ENCODE measurements at places on chromosomes 16 and 17.
A peak's percentile ranks its signal among the peaks of the same experiment; 100 is the strongest.

GRCh38 chr16:83214671-83215070 lies 587.9 kb downstream of the CDH13 start:
- no peak for DNase-seq

DNA sequence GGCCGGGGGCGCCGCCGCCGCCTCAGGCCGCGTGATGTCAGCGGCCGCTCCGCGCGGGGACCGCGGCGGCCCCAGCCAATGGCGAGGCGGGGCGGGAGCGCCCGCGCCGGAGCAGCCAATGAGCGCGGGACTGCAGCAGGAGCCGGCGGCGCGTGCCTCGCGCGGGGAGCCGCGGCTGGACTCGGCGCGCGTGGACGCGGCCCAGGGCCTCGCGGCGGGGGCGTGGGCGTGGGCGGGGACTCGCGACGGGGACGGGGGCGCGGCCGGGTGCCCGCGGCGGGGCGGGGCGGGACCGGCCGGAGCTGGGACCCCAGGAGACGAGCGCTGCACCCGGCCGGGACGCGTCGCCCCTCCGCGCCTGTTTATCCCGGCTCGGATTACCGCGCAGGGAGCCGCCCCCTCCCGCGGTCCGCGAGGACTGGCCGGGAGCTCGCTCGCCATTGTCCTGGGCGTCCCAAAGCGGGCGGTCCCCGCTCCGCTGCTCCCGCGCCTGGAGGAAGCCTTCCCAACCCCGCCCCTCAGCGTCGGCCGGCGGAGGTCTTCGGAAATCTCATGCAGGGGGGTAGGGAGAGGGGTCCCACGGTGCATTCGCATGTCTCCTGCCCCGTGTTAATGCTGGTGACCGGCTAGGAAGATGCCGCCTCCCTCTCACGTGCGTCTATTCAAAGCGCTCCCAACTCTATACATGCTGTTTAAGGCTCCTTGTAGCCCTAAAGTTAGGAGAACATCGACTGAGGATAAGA lies at the start of gene RNF157:
Gene RNF157, minus strand, starts transcription at position 33 of the 743 bp plus-strand sequence. CDS start 253 bp downstream, outside the sequence.
- peak; percentile 59 for DNase-seq

DNA sequence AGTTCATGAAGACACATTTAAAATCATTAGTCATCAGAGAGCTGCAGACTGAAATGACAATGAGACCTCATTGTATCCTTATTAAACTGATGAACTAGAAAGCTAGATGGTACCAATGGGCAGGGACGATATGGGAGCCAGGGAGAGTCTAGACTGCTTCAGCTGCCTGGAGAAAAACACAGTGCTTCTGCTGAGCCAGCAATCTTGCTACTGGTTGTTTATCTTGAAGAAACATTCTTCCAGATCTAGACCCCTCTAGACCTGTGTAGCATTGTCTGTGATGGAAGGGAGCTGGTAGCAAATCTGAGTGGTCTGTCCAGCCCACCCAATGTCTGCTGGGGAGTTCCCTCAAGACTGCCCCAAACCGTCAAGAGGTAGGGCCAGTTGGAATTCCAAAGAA lies 2.0 kb upstream of the DRC7 start:
- DNase-seq, result no peak

DNA sequence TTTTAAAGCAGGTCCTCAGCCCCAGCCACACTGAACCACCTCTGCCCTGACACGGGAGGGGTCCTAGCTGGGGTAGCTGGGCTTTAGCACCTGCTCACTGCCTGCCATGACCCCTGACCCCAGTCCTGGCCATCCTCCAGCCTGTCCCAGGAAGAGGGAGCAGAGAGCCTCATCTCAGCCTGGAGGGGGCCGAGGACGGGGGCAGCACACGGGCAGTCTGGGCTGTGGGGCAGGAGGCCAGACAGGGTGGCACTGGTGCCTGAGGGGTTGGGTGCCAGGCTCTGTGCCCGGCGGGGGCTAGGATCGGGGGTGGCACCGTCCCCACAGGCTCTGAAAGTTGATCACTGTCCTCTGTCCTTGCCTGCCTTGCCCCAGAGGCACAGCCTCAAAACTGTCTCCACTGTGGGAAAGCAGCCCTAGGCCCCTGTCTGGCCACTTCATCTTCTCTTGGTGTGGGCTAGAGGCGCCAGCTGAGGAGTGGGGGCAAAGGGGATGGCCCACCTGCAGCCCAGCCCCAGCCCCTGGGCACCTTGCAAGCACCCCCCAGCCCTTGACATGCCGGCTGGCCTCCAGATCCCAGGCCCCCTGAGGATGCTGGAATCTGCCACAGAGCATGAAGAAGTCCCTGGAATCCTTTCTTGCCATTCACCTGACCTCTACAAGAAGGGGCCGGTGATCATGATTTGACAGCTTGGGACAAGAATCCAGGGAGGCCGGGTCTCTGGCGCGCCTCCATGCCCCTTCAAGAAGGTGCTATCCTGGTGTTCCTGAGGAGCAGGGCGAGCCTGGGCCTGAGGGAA lies 15.7 kb downstream of the ENDOV start:
- no peak for DNase-seq

DNA sequence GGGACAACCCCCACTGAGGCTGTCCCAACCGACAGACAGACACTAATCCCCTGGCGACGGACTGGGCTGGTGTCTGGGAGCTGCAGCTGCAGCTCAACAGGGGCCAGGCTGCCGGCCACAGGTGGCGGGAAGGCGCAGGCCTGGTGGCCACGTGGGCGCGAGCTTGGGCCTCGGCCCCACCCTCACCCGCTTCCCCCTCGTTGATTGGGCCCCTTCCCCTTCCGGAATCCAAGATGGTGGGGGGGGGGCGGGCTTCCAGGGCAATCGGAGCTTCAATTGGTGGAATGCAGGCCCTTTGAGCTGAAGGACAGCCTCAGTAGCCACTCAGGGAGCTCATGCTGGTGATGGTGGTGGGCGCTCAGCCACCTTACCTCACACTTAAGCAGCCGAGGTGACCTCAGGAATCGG lies 8.7 kb upstream of the TBX4 start:
- DNase-seq, result no peak

DNA sequence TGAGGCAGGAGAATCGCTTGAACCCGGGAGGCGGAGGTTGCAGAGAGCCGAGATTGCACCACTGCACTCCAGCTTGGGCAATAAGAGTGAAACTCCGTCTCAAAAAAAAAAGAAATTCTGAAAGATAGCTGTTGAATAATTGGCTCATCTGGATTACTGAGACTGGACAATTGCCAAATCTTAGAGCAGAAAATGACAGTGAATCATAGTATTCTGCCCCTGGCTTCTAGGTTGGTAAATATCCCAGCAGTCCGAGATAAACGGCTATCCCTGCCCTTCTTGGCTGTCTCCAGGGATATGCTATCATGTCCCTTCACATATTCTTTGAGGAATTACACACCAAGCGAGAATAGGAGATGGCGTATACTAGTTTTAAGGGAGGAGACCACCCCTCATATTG lies 35.5 kb upstream of the METTL16 start:
- DNase-seq, result no peak

GRCh38 chr17:47850692-47851573 lies at the start of gene SP6:
SP6 (minus strand) TSS chr17:47851163; CDS start chr17:47848429, 2,734 bp downstream.
- DNase-seq, result peak; percentile 96

DNA sequence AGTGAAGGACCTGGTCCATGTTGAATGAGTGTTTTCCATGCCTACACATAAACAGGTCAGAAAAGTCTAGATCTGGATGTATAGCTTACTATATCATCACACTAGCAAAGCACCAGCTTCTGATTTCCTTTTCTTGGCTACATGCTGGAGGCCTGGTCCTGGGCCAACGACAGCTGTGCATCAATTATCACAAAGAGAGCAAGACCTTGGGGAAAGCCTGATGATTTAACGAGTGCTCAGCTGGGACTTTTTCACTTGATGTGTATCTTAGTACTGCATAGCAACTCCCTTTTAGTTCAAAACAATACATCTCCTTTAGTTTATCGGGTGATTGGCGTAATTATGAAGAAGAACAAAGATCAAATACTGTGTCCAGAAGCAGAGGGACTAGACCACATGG lies 358.2 kb downstream of the KIF2B start:
- no peak for DNase-seq

- no peak for DNase-seq
Measured at GRCh38 chr17:80892900-80893603, 98.6 kb upstream of the CHMP6 start.

GRCh38 chr16:7992616-7993015 lies 597.7 kb downstream of the TMEM114 start:
- no peak for DNase-seq

DNA sequence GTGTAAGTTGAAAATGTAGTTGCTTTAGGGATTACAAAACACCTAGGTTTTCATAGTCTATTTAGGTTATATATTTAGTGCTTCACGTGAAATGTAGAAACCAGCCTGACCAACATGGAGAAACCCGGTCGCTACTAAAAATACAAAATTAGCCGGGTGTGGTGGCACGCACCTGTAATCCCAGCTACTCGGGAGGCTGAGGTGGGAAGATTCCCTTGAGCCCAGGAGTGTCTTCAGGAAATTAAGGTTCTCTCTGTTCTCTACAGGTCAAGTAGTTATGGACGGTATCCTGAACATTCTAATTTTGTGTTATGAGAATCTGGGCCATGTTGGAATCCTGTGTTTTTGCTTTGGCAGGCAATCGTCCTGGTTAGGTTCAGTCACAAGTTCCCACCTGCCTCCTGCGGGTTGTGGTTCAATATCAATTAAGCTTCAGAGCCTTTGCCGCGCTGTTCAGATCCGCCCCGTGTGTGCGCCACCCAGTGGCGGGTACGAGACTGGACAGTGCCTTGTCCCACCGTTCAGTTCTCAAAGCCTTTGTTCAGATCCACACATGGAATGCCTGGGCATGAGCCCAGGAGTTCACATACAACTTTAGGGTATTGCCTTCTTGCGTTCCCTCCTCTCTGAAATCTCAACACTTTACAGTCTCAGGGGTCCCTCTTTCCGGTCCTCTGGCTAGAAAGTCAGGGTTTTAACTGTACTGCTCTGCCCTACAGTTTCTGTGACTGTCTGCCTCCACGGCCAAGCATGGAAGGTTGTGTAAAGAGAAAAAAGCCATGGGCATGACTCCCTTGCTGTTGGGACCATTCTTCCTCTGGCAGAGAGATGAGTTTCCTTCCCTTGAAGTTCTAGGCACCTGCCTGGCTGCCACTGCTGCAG lies 41.7 kb downstream of the HEATR6 start:
- DNase-seq, result peak; percentile 85

DNA sequence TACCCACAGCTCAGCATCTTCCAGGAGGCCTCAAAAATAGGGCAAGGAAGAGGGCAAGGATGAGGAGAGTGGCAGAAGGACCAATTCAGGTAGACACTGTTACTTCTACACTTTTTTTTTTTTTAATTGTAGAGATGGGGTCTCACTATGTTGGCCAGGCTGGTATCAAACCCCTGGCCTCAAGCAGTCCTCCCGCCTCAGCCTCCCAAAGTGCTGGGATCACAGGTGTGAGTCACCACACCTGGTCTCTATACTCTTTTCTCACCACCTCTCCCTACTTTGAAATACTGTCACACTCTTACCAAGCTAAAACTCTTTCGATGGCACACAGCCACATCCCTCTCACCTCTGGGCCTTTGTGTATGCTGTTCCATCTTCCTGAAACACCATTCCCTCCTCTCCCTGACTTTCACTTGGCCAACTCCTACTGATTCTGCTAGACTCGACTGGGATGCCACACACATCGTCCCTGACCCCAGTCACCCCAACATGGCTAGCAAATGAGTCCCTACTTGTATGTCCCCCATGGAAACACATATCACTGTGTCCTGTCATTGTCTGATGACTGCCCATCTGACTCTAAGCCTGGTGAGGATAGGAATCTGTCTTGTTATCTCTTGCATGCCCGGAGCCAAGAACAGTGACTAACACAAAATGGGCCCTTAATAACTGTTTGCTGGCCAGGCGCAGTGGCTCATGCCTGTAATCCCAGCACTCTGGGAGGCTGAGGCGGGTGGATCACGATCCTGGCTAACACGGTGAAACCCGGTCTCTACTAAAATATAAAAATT lies 7.2 kb upstream of the SLC43A2 start:
- no peak for DNase-seq

GRCh38 chr17:79019632-79020584 lies 4.1 kb upstream of the C1QTNF1 start:
- DNase-seq, result peak; percentile 70

DNA sequence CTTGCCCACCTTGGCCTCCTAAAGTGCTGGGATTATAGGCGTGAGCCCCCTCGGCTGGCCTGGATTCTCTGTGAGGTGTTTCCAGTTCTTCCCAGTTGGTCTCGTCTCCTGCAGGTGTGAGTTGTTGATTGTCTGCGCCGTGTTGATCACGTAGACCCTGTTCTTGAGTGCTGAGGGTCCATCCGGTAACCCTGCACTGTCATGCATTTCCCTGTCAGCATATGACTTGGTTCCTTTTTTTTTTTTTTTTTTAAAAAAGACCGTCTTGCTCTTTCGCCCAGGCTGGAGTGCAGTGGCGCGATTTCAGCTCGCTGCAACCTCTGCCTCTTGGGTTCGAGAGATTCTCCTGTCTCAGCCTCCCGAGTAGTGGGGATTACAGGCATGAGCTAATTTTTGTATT lies 17.3 kb downstream of the MGRN1 start:
- no peak for DNase-seq

DNA sequence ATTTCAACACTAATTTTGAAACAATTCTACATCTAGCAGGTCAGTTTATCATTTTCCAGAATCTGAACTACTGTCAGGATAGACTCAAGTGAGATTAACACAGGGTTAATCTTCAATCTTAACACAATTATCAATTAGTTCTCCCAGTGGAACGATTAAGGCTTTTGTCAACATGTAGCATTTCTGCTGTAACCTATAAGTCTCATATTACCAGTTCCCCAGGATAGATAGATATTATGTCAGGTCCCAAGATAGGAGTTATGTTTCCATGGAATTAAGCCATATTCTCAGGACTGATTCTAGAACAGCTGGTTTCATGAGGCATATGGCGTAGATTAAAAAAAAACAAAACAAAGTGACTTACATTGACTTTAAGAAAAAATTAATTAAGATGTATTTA lies 4.4 kb upstream of the FBF1 start:
- DNase-seq, result no peak

- DNase-seq, result no peak
Measured at GRCh38 chr17:55709984-55710383, 12.7 kb downstream of the TMEM100 start.

DNA sequence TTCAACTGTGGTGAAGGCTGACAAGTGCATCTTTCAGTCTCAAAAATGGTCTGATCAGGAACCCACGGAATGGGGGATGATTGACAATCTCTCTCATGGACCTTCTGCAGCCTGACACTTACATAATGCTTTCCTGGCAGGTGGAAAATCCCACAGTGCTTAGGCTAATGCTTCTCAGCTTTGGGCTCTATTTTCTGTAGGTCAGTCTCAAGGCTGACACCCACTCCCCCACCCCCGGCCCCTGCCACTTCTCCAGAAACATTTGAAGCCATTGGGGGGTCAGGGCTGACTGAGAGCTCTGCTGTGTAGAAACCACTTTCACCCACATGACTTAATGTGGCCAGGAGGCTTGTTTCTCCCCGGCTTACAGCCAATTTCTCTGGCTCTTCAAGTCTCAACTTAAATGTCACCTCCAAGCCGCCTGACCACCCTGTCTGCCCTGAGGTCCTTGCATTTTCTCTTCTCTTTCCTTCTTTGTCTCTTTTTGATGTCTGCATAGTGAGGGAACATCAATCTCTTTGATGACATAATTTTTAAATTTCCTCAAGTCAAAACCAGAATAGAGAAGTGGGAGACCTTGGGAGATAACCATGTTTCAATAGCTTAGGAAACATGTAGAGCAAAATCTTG lies 16.7 kb upstream of the IRF8 start:
- no peak for DNase-seq
